ENCODE measurements at places on chromosomes 12 and 14.

GRCh38 chr14:84686550-84686949 lies 843.4 kb upstream of the FLRT2 start:
- peak; percentile 3 for DNase-seq

DNA sequence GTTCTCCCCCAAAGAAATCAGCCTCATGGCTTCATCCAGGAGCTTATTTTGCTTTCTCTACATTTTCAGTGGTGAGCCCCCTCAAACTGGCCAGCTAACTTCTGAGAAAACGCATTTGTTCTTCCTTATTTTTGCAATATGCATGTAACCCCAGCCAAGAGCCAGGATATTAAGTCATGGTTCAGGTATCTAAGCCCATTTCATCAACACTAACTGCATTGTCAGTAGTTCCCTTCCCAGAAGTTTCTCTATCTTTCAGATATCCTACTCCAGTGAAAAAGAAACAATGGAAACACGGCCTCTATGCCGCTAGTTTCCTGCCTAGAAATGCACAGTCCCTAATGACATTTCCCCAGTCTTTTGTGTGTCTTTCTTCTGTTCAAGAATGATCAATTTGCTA lies 102.8 kb upstream of the RASSF8 start:
- DNase-seq: peak; percentile 81

DNA sequence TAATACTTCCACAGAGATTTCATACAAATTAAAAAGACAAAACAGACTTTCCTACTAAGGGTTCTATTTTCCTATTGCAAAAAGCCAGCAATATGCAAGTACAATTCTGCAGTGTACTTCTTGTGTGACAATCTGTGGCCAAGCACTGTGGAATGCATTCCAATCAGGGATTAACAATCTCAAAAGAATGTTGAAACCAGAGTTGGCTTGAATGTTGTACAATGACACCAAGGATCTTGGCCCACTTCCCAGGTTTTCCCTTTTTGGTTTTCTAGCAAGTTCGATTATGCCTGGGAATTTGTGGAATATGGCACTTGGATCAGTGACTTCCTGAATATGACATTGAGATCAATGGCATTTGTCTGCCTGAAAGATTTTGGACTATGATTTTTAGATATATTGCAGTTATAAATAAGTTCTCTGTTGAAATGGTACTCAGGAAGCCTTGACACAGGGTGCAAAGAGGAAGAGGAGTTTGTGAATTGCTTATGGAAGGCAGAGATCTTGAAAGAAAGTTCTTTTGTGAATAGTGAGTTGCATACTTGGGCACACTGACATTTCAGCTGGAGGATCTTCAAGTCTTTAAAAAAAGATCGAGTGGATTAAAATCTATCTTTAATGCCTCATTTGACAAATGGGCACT lies 81.4 kb upstream of the FERMT2 start:
- peak; percentile 83 for DNase-seq

DNA sequence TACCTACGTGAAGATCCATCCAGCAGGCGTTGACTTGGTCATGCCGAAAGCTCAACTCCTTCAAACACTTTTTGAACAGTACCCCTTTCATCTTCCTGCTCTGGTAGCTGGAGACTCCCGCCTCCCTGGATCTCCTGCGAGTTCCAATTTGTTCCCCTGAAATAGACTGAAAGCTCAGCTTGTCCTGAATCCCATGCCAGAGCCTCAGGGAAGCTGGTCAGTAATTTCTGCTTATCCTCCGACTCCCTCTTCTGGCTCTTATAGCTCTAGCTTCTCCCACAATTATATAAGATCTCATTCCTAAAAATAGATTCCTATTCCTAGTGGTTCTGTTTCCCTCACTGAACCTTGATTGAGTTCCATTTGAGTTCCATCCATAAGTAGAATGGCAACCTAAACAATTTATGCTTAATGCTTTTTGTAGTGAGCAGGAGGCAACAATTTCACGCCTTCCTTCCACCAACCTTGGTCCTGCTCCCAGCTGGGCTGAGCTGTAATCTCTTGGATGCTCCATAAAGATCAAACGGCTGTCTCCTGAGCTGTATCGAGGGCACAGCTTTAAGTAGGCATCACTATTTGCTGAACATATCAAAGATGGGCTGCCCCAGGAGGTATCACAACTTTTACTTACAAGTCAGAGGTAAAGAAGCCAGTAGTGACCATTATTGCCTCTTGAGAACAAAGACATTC lies 8.0 kb upstream of the TMEM132C start:
- DNase-seq: no peak

DNA sequence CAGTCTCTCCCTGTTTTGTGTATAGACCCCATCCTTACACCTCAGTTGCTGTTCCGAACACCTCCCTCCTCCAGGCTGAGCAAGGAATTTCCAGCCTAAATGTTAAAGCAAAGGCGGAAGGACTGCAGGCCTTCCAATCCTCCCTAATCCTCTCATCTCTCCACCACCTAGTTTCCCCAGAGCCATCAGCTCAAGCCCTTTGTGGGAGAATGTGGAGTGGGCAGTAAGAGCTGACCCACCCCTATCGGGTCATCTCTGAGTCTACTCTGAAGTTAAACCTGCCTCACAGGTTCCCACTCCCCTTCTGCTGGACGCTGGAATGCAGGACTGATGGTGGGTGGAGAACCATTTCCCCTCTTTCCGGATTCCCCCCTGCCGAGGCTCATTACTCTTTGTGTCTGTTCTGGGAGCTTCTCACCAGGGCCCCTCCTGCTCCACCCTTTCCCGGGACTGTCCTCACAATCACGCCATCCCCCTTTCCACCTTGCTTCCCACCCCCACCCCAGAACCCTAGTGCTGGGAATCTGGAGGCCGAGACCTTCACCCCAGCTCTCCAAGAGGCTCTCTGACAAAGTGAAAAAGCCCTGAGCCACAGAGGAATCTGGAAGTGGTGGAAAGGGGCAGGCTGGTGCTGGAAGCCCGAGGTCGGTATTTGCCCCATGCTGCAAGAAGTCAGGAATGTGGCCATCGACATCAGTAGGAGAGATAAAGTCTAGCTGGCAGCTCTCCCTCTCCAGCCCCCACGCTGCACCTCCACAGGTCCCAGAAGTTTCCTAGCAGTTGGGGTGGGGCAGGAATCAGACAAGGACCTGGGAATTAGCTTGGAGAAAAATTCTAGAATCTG lies 3.3 kb upstream of the KRT18 start:
- DNase-seq: peak; percentile 77

GRCh38 chr14:28931999-28932398 lies 165.4 kb downstream of the FOXG1 start:
- DNase-seq: no peak

DNA sequence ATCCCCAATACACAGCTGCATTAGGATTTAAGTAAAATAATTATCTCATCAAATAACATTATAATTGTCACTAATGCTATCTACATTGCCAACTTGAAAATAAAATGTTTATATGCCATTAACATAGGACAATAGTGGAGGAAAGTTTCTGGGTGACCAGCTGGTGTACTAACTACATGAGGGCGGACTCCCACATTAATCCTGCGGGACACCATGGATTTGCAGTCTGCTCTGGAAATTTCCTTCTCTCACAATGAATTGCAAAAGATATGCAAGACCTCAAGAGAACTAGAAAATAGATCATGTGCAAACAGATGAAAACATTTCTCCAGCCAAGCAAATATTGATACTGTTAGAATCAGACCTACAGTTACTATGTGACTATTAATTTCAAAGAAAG lies 390.1 kb downstream of the NAV3 start:
- DNase-seq: no peak

- no peak for DNase-seq
Observed at GRCh38 chr14:101599234-101599885, 38.1 kb downstream of the DIO3 start.

- no peak for DNase-seq
Observed at GRCh38 chr14:73877790-73878189, 8.9 kb upstream of the ZNF410 start.

- no peak for DNase-seq
Observed at GRCh38 chr14:95830386-95830785, 46.2 kb upstream of the TUNAR start.

DNA sequence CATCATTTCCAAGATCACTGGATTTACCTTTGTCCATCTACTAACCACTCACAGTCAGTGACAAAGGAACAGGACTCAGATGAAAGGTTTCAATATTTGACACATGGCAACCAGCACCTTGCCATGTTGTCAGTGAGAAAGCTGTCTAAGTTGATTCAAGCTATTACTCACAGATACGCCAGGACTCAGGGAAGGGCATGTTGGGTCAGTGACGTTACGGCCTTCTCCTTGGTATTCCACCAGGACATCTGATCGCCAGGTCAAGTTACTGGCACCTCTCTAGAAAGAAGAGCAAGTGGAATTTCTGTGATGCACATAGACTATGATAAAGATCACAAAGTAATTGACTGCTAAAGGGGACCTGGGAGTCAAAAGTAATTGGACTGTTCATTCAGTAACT lies 36.4 kb downstream of the GNS start:
- DNase-seq: no peak

DNA sequence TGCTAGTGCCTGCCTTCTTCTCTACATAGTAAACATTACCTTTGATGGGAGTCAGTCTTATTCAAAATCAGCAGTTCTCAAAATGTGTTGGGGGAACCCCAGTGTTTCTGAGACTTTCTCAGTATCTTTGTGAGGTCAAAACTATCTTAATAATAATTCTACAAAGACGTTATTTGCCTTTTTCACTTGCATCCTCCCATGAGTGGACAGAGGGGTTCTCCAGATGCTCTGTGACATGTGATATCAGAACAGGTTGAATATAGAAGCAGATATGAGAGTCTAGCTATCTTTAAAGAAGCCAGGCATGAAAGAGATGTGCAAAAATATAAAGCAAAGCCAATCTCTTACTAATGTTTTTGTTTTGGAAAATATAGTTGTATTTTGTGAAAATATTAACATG lies 144.7 kb downstream of the KTN1 start:
- DNase-seq: no peak

DNA sequence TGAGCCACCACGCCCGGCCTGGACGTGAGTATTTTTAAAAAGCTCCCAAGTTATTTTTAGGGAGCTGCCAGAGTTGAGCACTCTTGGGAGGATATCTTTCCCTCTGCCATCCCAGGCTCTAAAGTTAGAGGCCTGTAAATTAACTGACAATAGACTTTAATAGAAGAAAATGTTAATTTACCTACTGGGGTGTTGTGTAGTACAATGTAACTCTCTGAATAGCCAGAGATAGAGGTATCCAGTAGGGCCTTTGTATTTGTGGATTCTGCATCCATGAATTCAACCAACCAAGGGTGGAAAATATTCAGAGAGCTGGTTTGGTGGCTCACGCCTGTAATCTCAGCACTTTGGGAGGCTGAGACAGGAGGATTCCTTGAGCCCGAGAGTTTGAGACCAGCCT lies 7.6 kb upstream of the PIGH start:
- DNase-seq: no peak

- no peak for DNase-seq
Observed at GRCh38 chr12:19443585-19443984, 4.3 kb downstream of the AEBP2 start.

DNA sequence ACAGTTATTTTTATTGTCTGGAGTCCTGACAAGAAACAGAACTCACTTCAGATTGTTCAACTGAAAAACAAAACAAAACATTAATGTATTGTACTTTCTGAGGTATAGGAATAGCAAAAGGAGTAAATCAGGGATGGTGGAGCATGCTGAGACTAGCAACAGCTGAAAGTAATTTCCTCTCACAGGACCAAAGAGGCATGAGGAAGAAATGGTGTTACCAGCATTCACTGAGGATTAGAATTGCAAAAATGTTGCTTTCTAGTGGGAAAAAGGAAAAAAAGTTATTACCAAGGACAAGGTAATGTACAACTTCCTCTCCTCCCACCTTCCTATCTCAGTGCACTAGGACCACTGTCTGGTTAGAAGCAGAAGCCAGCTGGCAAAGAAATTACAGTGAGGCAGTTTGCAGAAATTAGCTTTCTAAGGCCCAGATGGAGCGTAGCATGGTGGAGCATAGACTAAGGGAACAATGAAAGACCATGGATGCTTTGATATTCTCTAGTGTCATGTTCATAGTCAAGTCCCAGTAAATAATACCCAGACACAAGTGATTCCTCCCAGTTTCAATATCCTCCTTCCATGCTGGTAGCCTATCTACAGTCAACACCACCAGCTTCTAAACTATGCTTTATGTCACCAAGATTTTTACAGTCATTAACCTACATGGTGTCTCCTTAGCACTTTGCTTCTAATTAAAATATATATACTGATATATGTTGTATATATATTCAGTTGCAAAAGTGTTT lies 133.7 kb upstream of the DCN start:
- no peak for DNase-seq

DNA sequence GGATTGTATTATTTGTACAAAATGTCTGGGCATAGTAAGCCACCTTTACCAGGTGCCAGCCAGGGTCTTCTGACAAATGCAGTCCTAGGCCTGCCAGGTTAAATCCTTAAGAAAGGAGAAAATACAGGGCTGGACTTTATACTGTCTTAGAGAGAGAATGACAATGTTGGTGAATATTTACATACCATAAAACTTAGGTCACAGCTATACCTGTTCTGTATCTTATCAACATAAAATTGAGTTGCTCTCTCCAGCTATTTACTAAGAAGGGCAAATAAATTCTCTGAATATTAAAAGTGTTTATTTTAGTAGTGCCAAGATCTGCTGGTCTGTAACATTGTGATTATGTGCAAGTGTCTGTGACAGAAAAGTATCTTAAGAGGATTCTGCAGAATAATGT lies 971.1 kb downstream of the AACS start:
- no peak for DNase-seq

- DNase-seq: peak; percentile 94
Observed at GRCh38 chr14:24241829-24242443, 487 bp downstream of the TINF2 start.

DNA sequence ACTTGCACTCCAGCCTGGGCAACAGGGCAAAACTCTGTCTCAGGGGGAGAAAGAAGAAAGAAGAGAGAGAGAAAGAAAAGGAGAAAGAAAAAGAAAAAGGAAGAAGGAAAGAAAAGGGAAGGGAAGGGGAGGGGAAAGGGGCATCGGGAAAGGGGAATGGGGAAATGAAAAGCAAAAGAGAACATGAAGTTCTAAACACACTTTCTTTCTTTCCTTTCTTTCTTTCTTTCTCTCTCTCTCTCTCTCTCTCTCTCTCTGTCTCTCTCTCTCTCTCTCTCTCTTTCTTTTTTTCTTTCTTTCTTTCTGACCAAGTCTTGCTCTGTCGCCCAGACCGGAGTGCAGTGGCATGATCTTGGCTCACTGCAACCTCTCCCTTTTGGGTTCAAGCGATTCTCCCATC lies 76.9 kb downstream of the RPS6KA5 start:
- no peak for DNase-seq

DNA sequence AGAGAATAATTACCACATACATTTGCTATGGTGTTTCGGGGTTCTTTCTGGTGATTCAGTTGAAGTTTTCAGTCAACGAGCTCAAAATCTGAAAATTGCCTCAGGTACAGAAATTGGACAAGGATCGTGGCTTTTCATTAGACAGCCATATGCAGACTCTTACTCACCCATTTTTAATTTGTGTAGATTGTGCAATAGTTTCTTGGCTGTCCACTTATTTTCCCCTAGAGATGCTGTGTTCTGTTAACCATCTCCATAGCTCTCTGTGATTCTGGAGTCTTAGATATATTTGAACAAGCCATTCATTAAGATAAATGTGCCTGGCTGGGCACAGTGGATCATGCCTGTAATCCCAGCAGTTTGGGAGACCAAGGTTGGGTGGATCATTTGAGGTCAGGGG lies 497.1 kb upstream of the RPL10L start:
- DNase-seq: no peak

- DNase-seq: no peak
Observed at GRCh38 chr14:20645481-20645880, 4.0 kb upstream of the OR6S1 start.

GRCh38 chr12:125105600-125105999 lies 40.4 kb downstream of the AACS start:
- DNase-seq: no peak
